Tongue (tissue), 3 donors: ENCODE measurements at places on chromosomes 2 and 18. TPM values are rescaled to one million over a fixed set of nuclear protein-coding genes. Genes with fewer than 3 reads are reported as not detected.

The SANBR gene
- total RNA-seq: 15.2 TPM

The LOXHD1 gene
- 3.4 TPM for total RNA-seq

The HOXD3 gene
- 1.9 TPM for total RNA-seq

The REG3G gene
- not detected for total RNA-seq

The SNTG2 gene
- total RNA-seq: 2.7 TPM

The PDE1A gene
- total RNA-seq: 6.2 TPM

The ACTG2 gene
- total RNA-seq: 7.9 TPM

The POTEI gene
- total RNA-seq: 0.21 TPM

The UNC80 gene
- 1.3 TPM for total RNA-seq

The KRCC1 gene
- 25.3 TPM for total RNA-seq

The RGPD3 gene
- 1.1 TPM for total RNA-seq

The DPP4 gene
- 3.2 TPM for total RNA-seq

The PECR gene
- 9.1 TPM for total RNA-seq

The CCDC102B gene
- total RNA-seq: 19.6 TPM

The SPAST gene
- total RNA-seq: 31.3 TPM

The ITPRIPL1 gene
- total RNA-seq: 6.3 TPM

The RTP5 gene
- total RNA-seq: not detected

The PROKR1 gene
- 1.0 TPM for total RNA-seq

The COPS9 gene
- 58.4 TPM for total RNA-seq

The UPP2 gene
- total RNA-seq: not detected

The KCNG2 gene
- not detected for total RNA-seq

The MBP gene
- 43.0 TPM for total RNA-seq

The ZNF521 gene
- 85.8 TPM for total RNA-seq

The ELOA2 gene
- total RNA-seq: not detected
